ENCODE measurements at places on chromosomes 7 and 10. TPM values are rescaled to one million over a fixed set of nuclear protein-coding genes. Genes with fewer than 3 reads are reported as not detected.

DNA sequence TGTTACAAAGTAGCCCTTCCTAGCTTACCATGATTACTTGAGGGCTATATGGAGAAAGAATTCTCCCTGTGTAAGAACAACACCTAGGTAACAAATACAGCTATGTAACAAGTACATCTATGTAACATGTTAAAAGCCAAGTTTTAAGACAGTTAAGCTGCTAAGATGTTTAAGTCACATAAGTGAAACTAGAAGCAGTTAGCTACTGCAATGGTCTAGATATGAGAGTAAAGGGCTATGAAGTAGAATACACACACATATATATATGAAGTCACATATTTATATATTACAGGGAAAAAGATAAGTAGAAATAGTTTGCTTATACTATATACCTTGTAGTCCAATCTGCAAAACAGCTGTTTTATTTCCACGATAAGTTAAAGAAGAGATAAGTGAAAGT lies 14.4 kb downstream of the POT1 start:
- no peak for DNase-seq

DNA sequence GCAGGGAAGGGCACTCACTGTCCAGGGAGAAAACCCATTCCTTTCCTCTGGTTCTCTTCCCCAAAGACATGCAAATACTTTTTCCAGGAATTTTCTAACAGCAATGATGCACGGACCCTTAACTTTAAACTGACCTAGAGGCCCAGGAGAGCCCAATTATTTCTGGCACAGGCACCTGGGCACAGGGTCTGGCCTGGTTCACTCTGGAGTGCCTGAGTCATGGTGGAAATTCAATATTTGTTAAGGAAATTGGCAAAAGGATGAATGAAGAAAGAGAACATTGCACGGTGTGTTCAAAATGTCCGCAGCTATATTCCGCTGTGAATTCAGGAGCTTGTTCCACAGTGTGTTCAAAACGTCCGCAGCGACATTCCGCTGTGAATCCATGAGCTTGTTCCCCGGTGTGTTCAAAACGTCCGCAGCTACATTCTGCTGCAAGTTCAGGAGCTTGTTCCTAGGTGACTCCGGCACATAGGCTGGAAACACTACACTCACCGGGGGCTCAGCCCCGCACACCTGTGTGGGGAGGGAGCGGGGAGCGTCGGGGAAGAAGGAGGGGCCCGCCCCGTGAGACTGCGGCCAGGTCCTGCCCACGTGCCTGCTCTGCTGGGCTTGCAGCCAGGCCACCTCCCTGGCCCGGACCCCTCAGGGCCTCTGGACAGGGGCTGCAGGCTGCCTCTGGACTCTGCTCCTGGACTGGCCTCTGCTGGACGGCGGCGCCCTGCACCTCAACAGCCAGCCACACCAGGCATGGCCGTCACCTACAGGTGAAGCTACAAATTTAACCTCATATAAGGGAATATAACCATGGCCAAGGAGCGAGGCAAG lies 72.0 kb upstream of the FAM20C start:
- no peak for DNase-seq

GRCh38 chr10:122112625-122113160 lies 123.7 kb downstream of the TACC2 start:
- DNase-seq = peak; percentile 76

- DNase-seq = no peak
Observed at GRCh38 chr10:33347211-33347610, 12.7 kb upstream of the NRP1 start.

- DNase-seq = no peak
Observed at GRCh38 chr10:120940299-120940900, 89.2 kb downstream of the WDR11 start.

DNA sequence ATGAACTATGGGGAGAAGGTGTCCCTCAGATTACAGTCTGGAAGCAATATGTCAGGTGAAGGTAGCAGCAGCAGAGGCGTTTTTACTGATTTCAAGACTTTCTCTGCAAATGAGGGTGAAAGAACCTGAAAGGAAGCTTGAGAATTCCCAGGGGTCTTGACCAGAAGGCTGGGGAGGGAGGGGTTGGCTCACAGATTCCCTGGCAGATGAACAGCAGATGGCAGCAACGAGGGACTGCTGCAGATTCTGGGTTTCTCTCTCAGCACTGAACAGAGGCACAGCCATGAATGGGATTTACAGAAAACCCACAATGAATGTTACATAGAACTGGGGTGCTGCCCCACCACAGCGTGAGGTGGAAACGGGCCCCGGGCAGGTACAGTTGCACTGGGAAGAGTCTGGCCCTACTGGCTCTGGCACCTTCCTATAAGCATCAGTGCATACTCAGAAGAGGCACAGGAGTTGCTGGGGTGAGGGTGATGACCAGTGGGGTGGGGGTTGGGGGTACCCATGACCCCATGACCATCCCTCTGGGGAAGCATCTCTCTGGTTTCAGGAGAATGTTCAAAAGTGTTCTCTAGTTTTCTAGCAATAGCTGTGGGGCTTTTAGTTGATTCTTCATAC lies 317.8 kb downstream of the SH2D4B start:
- DNase-seq = peak; percentile 71

GRCh38 chr10:76942628-76943416 lies 694.8 kb downstream of the KCNMA1 start:
- DNase-seq = no peak

DNA sequence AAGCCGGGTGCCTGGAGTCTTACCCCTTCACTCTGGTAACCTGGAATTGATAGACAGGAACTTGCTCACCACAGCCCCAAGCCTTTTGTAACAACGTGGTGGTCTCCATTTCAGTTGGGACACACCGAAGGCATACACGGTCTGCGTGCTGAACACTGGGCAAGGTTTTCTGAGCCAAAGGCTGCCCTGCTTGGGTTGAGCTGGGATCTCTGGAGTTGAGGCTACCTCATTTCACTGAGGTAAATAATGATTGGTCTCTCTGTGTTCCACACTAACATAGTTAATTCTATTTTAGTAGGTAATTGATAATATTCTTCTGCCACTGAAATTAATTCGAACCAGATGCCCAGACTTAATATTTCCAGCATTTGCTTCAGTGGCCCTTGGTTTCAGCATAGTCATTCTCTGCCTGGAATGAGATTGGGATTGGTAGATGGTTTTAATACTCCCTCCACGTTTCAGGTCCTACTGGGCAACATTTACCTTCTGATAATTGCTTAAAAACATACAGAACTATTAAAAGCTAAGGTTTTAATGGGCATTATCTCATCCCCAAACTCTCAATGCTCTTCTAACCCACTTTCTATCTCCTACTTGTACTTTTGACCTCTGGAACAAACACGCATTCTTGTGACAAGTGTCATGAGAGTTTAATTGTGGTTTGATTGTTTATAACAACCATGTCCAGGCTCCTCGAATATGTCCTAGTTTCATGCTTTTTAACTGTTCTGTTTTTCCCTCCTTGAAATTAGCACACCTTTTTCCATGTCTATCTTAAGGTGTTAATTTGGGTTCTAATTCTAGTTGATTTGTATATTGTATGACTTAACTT lies 202.3 kb upstream of the KLF6 start:
- no peak for DNase-seq

GRCh38 chr10:2861632-2862210 lies 205.6 kb upstream of the PFKP start:
- DNase-seq = no peak

DNA sequence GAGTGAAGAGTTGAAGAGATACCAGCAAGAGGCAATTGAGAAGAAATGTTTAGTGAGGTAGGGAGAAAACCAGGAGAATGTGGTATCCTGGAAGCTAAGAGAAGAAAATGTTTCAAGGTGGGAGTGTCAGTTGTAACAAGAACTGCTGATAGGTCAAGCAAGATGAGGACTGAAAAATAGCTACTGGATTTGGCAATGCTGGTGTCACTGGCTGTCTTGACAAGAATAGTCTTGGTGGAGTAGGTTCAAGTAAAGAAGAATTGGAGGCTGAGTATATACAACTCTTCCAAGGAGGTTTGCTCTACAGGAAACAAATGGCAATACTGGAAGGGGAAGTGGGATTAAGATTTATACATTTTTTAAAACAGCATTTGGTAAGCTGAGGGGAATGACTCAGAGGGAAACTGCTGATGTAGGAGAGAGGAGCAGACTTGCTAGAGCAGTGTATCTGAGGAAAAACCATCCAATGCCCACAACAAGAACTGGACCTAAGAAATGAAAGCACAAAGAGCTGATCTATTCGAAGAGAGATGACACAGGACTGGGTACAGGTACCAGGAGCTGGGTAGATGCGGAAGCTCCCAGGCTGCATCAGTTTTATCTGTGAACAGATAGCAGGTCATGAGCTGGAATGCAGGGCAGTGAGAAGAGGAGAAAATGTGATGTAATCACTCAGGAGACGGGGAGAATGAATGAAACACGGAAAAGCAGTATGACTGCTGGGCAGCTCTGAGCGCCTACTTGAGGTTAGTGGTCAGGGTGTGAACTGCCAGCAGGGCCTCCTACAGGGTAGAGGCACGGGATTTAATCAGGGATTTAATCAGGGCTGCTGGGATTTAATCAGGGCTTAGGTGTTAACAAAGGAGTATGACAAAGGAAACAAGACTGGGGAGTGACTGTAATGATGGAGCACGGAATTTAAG lies 34.5 kb downstream of the FAM25A start:
- DNase-seq = no peak

- no peak for DNase-seq
Observed at GRCh38 chr7:34844936-34845665, 187.1 kb downstream of the NPSR1 start.

- no peak for DNase-seq
Observed at GRCh38 chr10:9796564-9796963, 1221.1 kb upstream of the CELF2 start.

DNA sequence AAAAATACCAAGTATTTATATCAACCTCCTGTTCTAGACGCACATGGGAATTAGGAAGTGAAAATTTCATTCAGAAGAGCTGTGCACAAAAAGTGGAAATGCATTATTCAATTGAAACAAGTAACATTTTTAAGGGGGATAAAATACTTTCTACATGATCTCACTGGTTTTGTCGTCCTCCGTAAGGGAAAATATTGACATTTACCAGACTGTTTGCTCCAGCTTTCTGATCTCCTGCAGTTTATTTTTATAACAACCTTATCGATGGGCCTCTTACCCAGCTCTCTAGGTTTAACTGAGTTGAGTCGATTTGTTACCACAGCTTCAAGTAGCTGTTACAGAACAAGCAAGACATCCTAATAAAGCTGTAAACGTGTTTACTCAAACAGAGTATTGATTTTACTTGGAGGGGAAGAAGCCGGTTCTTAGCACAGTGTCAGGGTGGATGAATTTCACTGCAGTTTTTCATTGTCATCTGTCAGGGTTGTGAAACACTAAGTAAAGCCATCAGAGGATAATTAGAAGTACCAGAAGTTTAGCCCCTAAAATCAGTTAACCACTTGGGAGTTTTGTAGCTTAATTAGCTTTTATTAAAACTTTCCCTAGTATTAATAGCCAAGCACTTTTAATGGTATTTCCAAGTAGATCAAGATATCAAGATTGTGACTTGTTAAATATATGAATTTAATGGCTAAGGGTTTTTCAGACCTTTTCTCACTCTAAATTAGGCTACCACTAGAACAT lies 142.6 kb upstream of the KAT6B start:
- no peak for DNase-seq

DNA sequence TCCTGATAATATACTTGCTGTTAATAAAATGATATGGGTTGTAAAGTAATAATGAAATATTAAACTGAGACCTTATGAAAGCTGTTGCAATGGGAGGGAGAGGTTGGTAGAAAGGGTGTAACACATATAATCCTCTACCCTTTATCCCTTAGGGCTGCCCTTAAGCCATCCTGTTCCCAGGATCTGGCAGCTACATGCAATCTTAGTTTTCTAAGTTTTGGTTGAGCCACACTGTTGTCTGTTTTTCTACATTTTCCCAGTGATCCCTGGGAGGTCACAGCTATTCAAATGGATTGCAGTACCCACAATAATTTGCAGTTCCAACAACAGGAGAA lies 6.3 kb downstream of the COA1 start:
- no peak for DNase-seq

C10orf53 gene
- total RNA-seq = not detected

NODAL gene
- 41.1 TPM for total RNA-seq

CXCL12 gene
- 64.3 TPM for total RNA-seq

SEMA3E gene
- total RNA-seq = 2.5 TPM

BLNK gene
- total RNA-seq = not detected

CYP2E1 gene
- 2.6 TPM for total RNA-seq

HNRNPH3 gene
- total RNA-seq = 223 TPM

CDC14C gene
- total RNA-seq = not detected

XRCC2 gene
- 21.2 TPM for total RNA-seq

SAMD9 gene
- total RNA-seq = 0.11 TPM

VAX1 gene
- not detected for total RNA-seq
